Upper lobe of right lung (tissue), 1 donor: ENCODE measurements at places on chromosomes 1 and 21.

DNA sequence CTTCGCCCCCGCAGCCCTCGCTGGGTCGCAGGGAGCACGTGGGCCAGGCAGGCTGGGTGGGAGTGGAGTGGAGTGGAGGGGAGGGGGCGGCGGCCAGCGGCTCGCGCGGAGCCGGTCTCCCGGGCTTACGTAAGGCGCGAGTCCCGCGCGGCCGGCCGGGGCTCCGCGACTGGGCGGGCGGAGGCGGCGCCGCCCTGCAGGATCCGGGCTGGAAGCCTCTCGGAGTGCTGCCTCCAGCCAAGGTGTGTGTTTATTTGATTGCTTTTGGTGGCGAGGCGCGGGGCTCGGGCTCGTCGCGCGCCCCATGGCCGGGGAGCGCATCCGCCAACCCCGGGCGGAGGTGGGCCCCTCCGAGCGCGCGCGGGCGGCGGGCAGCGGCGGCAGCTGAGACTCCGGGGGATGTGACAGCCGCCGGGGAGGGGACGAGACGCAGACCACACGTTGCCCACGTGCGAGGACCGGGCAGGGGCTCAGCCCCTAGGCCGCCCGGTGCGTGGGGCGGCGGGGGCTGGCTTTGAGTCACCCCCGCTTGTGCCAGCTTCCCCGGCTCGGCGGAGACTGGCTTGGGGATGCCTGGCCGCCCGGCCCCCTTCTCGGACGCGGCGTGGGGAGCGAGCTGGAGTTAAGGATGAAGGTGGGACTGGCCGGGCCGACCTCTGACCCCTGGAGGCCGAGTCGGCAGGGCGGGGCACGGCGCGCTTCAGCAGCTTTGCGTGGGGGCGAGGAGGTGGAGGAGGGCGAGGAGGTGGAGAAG, 402 bp upstream of the AK4 start:
- peak; percentile 67 for DNase-seq

DNA sequence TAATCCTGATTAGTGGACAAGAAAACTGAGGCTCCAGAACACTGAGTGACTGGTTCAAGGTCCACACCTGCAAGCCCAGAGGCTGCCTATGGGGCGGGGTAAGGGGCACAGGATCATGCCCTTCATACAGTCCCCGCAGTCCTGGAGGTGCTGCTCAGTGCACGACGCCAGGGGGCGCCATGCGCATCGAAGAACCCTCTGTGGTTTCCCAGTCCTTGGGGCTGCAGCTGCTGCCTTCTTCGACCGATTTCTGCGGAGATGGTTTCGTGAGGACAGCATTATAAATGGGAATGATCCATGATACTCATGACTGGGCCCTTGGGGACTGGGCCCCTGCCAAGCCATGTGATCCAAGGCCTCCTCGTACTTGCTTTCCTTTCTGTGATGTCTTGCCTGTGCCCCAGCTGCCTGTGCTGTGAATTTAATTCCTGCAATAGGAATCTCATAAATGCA, 37.1 kb upstream of the ARHGEF10L start:
- DNase-seq, result peak; percentile 92

DNA sequence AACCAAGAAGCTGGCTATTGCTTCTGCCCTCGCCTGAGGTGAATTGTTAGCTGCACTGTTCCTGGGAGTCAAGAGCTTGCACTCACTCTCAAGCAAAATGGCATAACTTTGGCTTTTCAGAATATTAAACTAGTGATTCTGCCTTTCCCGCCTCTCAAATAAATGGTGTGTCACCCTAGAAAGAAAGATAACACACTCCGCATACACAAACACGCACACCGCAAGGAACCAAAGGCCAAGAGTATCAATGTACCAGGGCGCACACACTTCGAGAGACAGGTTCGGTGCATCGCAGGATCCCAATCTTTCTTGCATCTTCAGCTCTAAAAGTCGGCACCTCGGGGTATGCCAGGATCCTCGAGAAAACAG, 470 bp upstream of the RTCA start:
- no peak for DNase-seq

DNA sequence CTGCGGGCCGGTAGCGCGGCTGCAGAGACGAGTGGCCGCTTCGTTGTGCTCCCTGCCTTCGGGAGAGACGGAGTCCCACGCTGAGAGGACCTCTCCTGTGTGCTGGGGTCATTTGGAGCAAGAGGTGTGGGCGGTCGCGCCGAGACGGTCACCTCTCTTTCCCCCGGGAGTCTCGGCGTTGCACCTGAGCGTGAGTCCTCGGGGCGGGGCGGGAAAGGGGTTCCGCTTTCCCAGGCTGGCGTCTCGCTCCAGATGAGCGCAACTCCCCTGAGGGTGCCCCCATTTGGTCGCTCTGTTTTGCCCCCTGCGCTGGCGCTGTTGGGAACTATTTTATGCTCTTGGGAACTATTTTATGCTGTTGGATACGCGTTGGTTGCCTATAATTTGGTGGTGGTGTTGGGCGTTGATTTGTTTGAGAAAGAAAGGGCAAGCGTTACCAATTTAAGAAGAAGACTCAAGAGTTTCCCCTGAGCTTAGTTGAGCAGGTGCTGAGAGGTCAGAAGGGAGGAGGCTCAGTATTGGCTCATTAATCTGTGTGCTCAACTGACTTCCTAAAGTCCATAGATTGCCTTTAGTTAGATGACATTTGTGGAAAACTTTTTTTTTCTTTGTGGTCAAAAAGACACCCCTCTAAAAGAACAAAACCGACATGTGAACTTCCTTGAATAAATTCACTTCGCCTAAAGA, 683 bp downstream of the LRRC8B start:
- DNase-seq, result peak; percentile 85

- DNase-seq, result no peak
These were observed 76.3 kb downstream of the NEK7 start for GRCh38 chr1:198232940-198233675.

- no peak for DNase-seq
These were observed 27.0 kb upstream of the SLC16A1 start for GRCh38 chr1:112982853-112983536.

DNA sequence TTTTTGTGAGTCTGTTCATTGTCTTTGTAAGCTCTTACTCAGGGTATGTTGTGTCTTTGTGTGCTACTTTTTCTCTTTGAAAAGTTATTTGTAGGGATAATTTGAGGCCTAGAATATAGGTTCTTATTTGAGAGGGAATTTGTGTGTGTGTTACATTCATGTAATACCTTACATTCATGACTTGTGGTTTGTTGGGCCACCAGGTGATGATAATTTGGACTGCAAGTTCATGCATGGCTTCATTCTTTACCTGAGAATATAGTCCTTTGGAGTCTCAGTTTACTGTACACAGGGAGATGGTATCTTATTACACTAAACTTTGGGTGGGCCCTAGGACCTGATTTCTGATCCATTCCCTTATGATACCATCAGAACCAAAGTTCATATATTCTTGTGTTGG, 51.8 kb upstream of the FASLG start:
- no peak for DNase-seq

DNA sequence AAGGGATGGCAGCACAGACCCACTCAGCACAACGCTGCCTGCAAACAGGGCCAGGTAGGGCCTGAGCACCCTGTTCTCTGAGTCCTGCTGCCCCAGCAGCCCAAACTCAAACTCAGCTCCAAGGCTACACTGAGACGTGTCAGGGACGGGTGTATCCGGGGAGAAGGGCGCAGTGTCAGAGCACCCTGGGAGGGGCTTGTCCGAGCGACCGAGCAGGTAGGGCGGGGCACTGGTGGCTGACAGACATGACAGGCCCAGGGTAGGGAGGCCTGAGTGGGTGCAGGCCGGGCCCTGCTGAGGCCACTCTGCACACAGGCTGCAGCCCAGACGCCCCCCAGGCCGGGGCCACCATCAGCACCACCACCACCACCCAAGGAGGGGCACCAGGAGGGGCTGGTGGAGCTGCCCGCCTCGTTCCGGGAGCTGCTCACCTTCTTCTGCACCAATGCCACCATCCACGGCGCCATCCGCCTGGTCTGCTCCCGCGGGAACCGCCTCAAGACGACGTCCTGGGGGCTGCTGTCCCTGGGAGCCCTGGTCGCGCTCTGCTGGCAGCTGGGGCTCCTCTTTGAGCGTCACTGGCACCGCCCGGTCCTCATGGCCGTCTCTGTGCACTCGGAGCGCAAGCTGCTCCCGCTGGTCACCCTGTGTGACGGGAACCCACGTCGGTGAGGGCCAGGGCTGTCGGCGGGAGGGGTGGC, 5.5 kb downstream of the SCNN1D start:
- DNase-seq, result no peak

DNA sequence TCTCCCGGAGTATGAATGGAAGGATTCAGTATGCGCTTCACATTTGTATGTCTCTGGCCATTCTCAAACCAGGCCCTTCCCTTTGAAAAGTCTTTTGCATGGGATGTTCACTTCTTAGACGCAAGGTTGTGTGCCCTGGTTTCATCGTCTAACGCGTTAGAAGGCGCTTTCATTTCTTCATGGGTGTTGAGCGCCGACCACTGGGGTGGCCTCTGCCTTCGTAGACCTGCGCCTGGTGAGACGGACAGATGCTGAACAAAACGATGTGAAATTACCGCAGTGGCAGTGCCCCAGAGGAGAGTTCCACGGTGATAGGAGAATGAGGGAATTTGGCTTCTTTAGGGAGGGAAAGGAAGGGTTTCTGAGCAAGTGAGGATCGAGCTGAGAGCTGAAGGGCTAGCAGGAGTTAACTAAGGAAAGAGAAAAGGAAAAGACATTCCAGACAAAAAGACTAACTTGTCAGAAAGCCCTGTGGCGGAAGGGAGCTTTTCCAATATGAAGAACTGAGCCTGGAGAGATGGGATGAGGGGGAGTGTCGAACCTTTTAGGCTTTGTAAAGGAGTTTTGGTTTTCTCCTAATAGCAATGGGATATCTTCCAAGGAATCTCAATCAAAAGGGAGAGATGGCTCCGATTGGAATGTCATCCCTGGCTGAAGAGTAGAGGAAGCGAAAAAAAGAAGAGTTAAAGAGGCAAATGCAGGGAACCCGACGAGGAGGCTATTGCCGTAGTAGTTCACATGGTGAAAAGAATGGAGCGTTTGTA, 951 bp downstream of the GGPS1 start:
- DNase-seq, result no peak

GRCh38 chr1:13546791-13547190, 33.0 kb upstream of the LRRC38 start:
- DNase-seq, result no peak

DNA sequence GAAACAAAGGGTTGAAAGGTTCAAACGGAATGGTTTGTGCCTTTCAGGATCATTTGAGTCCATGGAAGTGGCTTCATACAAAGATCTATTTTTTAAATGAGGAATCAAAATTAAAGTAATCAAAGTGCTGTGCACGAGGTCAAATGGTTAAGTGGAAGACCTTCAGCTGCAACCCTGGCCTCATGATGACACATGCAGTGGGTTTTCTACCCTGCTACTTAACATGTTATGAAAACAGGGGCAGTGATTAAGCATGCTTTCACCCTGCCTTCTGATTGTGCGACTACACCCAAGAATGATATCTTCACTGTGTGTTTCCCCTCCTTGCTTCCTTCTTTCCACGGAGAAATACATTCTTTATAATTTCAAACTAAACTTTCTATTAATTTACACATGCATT, 604.2 kb downstream of the LRRIQ3 start:
- no peak for DNase-seq

GRCh38 chr1:8746554-8746953, 70.9 kb downstream of the RERE start:
- no peak for DNase-seq

- DNase-seq, result no peak
These were observed 28.1 kb downstream of the RXRG start for GRCh38 chr1:165416876-165417275.

DNA sequence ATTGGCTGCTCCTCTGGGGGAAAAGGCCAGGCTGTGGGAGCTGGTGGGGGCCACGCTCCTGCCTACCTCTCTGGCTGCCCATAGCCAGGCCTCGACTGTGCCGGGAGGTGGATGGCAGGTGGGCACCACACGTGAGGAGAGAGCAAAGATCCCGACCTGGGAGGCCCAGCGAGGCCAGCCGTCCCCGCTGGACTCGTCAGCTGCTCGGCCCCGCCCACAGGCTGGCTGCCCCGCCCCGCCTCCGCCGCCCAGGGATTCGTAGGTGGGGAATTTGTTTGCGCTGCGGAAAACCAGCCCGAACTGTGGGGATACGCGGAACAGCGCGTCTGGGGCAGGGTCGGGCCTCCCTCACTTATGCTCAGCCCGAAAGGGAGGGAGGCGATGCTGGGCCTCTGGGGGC, 31.7 kb downstream of the TP73 start:
- DNase-seq, result no peak

DNA sequence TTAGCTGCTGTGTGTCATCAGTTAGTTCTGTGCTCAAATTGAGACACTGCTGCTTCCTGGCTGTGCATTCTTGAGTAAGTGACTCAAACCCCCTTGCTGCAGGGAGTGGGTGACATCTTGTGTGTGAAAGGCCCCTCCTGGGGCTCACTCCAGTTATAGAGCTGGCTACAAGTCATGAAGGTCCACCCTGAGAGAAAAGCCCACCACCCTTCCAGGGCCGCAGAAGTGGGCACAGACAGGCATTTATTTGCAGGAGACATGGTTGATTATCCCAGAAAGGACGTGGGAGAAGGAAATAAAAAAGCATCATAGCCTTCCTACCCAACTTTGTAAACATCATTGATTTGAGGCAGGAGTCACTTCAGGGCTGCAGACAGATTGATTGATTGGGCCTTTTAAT, 550.6 kb downstream of the MATN1 start:
- DNase-seq, result no peak

DNA sequence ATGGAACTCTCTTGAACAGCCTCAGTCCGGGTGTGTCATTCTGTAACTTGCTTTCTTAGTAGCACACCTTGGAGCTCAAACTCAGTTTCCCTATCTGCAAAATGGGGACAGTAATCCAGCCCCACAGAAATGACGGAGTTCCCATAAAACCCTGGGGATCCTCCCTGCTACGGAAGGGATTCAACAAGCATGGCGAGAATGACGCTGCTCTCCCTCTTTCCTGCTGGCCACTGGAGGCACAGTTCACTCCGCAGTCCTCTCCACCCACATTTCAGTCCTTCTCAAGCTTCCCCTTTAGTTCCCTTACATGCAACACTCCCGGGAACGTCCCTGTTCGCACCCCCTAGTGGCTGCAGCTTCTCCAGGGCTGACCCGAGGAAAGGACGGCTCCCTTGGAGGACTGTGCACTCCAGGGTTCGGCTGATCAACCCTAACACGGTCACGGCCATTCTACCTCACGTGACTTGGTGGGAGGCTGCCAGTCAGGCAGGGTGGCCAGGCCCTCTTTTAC, 20.6 kb downstream of the RUNX3 start:
- DNase-seq, result peak; percentile 81

DNA sequence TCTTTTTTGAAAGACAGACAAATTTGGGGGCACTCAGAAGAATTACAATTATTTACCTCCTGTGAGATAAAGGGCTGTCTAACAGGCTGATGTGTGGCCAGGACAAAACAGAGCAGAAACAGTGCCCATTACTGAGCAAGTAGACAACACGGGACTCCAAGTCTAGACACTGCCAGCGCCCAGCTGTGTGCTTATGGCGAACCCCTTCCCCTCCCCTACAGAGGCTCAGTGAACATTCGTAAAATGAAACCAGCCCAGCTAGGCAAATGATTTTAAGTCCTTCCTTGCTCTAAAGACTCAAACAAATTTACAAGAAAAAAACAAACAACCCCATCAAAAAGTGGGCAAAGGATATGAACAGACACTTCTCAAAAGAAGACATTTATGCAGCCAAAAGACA, 91.1 kb downstream of the RUNX1 start:
- DNase-seq, result no peak
